ENCODE measurements at places on chromosomes 11 and 22. TPM values are rescaled to one million over a fixed set of nuclear protein-coding genes. Genes with fewer than 3 reads are reported as not detected.
A peak's percentile ranks its signal among the peaks of the same experiment; 100 is the strongest.

DNA sequence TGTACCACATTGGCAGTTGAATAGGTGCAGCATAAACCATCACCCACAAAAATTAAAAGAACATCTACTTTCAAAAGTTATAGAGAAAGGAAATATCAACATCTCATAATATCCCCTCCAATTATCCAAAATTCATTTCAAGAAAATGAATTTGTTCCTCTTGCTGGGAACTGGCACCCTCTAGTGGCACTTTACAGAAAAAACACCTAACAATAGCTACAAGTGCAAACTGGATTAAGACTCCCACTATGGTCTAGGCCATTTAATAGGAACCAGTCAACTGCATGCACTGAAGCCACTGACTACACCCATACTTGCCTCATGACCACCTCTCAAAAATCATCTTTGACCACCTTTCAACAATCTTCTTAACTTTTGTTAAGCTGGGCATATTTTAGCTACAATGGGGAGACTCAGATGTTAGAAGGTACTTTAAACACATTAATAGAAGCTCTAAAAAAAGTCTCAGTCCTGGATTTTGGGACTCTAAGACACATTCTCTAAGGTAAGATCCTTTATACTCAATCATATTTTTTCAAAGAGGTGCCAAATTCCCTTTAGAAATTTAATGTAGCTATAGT is 17.3 kb downstream of the TRAF6 start:
- H3K4me1 ChIP-seq: no peaks in the 10 kb centered on the region
- no peaks in the 10 kb centered on the region for H3K36me3 ChIP-seq
- H3K27ac ChIP-seq: no peak overlapping the region
- no peak overlapping the region for H3K4me3 ChIP-seq

GRCh38 chr22:50528682-50529415 is 963 bp downstream of the TYMP start:
- no peaks in the 10 kb centered on the region for H3K27me3 ChIP-seq
- H3K27ac ChIP-seq: peak overlapping the region; percentile 91
- peaks cover 37% of the 10 kb centered on the region for H3K4me1 ChIP-seq
- DNase-seq: no peak

GRCh38 chr11:128893578-128894285 is 2.6 kb downstream of the KCNJ5 start:
- peaks cover 76% of the 10 kb centered on the region for H3K4me1 ChIP-seq
- DNase-seq: peak; percentile 51
- peak overlapping the region; percentile 71 for H3K27ac ChIP-seq

DNA sequence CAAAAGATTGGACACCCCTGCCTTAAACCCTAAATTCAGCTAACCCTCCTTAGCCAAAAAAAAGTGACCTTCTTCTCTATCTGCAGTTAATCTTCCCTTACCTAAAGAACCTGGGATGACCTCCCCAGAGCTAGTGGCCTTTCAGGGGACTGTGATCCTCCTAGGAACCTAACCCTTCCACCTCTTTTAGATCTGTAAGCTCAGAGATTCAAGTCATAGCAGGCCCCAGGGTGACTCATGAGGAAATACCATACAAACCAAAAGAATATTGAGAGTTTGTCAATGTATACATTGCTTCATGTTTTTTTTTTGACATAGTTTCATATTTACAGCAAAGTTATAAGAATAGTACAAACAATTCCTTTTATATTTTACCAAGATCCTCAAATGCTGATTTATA is 38.3 kb upstream of the CXCR5 start:
- DNase-seq: no peak
- no peaks in the 10 kb centered on the region for H3K27me3 ChIP-seq
- no peaks in the 10 kb centered on the region for H3K36me3 ChIP-seq

GRCh38 chr11:116168459-116168787 is 604.4 kb downstream of the BUD13 start:
- no peaks in the 10 kb centered on the region for H3K36me3 ChIP-seq
- H3K27me3 ChIP-seq: no peaks in the 10 kb centered on the region
- H3K27ac ChIP-seq: no peak overlapping the region
- no peaks in the 10 kb centered on the region for H3K4me1 ChIP-seq

GRCh38 chr11:92295175-92296137 is 70.8 kb downstream of the FAT3 start:
- no peaks in the 10 kb centered on the region for H3K27me3 ChIP-seq
- no peaks in the 10 kb centered on the region for H3K4me1 ChIP-seq
- no peak overlapping the region for H3K4me3 ChIP-seq
- H3K27ac ChIP-seq: no peak overlapping the region
- H3K36me3 ChIP-seq: no peaks in the 10 kb centered on the region

GRCh38 chr11:19775622-19776021 is 63.0 kb downstream of the NAV2 start:
- H3K4me1 ChIP-seq: peaks cover 5% of the 10 kb centered on the region
- H3K27me3 ChIP-seq: no peaks in the 10 kb centered on the region
- H3K4me3 ChIP-seq: no peak overlapping the region
- no peak for DNase-seq

DNA sequence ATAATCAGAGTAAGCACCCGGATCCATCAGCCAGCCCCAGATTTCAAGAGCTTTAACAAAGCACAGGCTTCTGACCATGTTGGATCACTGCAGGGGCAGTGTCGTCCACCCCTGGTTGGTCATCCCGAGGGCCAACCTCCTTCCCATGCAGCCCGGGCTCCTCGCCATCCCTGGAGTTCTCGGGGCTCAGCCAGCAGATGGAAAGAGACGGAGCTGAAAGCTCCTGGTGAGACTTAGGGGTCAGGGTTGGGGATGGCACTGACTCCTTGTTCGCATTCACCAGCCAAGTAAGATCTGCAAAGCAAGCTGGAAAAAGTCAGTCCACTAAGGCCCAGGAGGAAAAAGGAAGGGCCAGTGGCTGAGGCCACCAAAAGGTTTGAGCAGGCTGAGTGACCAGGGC is 888.9 kb downstream of the BRD1 start:
- no peak overlapping the region for H3K27ac ChIP-seq
- no peak overlapping the region for H3K4me3 ChIP-seq
- DNase-seq: no peak
- no peaks in the 10 kb centered on the region for H3K27me3 ChIP-seq
- no peaks in the 10 kb centered on the region for H3K36me3 ChIP-seq

DNA sequence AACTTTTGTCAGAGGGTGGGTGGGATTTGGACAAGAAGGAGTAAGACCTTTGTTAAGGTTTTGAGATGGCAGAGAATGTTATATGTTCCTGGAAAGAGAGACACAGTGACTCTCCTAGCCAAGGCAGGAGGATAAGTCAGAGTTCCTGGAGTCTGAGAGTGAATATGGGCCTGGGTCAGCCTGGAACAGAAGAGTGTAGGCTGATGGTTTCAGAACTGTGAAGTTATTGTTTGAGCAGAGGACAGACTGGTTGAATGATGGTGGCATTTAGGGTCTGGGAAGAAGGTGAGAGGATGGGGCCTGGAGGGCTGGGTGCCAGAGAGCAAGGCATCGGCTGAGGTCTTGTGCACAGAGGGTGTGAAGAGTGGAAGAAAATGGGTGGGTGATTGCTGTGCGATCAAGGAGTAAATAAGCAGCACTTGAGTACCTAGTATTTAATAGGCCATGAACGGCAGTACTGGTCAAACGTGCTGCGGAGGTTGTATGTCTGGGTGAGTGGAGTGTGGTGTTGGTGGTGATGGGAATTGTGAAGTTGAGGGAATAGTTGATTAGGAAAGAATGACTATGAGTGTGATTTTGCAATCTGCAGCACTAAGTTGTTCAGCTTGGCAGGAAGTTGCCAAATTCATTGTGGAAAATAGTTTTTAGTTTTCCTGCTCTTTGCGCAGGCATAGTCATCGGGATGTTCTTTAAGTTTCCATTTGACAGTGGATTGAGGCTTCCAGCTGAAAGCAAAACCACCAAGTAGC is 1.8 kb downstream of the PANX1 start:
- H3K4me1 ChIP-seq: peaks cover 51% of the 10 kb centered on the region
- H3K27me3 ChIP-seq: no peaks in the 10 kb centered on the region
- no peaks in the 10 kb centered on the region for H3K36me3 ChIP-seq
- H3K27ac ChIP-seq: peak overlapping the region; percentile 92

DNA sequence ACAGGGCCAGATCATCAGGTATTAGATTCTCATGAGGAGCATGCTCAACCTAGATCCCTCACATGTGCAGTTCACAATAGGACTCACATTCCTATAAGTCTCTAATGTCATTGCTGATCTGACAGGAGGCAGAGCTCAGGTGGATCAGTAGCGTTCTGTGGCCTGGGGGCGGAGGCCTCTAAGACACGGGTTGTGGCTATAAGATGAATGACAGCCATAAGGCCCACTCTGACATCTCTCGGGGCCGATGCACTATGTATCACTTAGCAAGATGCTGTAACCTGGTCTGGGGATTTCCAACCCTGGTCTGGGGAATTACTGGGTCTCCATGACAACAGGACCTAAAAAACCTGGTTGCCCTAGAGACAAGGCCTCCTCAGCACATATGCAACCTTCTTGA is 932.7 kb downstream of the TBC1D22A start:
- no peak overlapping the region for H3K27ac ChIP-seq
- no peak overlapping the region for H3K4me3 ChIP-seq
- no peaks in the 10 kb centered on the region for H3K4me1 ChIP-seq
- H3K27me3 ChIP-seq: no peaks in the 10 kb centered on the region

DNA sequence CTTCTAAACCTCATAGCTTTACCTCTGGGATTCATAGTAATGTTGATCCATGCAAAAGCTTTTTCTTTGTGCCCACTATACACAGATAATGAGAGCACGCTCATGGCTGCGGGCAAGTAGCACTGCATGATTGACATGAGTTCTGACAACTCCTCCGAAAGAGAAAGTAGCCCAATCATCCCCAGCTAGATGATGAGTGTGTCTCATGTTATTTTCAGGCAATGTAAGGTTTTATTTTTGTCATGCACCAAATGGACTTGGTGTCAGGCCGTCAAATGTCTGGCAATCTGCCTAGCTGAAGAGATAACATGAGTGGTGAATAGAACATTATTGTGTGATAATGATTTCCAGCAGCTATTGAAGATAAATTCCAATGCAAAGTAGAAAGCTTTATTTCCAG is 662.6 kb downstream of the NTM start:
- DNase-seq: no peak
- H3K27ac ChIP-seq: no peak overlapping the region
- H3K36me3 ChIP-seq: no peaks in the 10 kb centered on the region
- H3K4me1 ChIP-seq: no peaks in the 10 kb centered on the region
- no peak overlapping the region for H3K4me3 ChIP-seq

DNA sequence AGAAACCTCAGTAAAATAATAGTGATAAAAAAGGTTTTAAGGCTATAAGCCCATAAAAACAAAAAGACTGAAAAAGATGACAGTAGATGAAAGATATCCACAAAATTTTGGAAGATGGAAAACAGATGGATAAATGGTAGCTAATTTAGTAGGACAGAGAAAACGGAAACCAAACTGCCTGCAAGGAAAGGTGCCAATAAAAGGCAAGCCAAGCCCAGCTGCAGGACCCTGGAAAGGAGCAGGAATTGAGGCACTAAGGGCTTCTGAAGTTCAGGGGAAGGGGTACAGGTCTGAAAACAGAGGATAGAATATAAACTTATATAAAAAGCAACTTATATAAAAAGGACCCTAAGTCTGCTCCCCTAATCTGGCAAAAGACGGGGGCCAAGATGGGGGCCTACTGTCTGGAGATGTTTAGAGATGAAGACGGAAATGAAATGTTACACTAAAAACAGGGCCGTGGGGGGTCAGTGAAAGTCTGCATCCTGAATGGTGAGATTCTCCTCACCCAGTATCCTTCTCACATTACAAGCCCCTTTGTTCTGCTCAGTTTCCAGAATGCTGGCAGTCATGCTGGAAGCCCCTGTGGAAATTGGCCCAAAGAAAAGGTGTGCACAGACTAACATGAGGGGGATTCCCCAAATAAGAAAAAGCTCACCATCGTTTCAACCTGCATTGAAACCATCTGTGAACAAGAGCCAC is 269.3 kb upstream of the PITPNB start:
- no peak for DNase-seq
- H3K4me3 ChIP-seq: no peak overlapping the region
- H3K36me3 ChIP-seq: no peaks in the 10 kb centered on the region
- H3K27me3 ChIP-seq: no peaks in the 10 kb centered on the region

DNA sequence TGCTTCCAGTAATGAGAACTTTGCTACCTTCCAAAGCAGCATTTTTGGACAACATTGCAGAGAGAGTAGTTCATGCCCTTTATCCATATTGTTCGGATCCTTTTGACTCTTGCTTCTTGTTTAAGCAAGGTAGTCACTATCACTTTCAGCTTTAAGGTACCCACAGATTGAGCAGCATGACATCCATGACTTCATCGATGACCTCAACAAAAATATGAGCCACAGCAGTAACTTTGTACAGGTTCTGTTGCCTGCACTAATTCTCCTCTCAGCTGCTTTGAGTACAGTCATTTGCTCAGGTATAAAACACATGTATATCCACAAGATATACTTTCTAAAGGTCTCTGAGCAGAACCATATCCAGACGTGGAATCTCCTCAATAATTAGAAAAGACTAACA is 546.3 kb downstream of the SOX6 start:
- no peak for DNase-seq
- H3K4me1 ChIP-seq: no peaks in the 10 kb centered on the region
- no peak overlapping the region for H3K4me3 ChIP-seq
- no peak overlapping the region for H3K27ac ChIP-seq

DNA sequence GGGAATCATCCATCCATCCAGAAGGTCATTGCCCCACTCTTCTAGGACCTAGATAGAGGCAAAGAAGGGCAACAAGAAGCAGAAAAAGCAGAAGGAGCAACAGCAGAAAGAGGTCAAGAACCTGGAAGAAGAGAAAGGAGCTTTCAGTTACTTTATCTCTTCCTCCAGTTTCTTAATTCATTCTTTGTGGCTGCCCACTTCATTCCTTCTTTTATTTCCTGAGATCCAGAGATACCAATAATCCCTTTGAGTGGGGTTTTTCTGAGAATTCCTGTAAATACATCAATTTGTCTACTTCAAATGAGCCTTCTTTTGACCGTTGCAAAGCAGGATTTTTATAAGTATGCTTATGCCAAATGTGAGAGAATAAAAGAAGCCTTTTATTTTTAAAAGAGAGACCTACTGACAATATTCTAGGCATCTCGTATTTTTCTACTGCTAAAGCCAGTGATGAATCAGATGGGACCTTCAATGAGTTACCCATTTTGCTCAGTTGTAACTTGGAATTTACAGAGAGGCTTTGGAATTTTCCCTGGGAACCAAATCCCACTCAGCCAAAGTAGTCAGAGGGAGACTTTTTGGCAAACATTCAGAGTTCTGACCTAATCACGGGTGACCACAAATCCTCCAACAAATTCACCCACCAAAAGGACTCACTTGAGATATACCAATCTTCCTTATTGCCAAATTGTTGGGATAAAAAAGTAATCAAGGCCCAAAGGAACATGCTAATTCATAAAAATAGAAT is 54.9 kb downstream of the ZC3H12C start:
- H3K36me3 ChIP-seq: no peaks in the 10 kb centered on the region
- no peak overlapping the region for H3K27ac ChIP-seq
- no peaks in the 10 kb centered on the region for H3K27me3 ChIP-seq
- H3K4me1 ChIP-seq: peaks cover 24% of the 10 kb centered on the region
- no peak for DNase-seq

- no peak for DNase-seq
- no peaks in the 10 kb centered on the region for H3K36me3 ChIP-seq
- no peak overlapping the region for H3K27ac ChIP-seq
These were observed 181.4 kb upstream of the MTMR2 start for GRCh38 chr11:96105197-96105895.

SPDYC gene
- total RNA-seq: not detected

USP2 gene
- 28.7 TPM for total RNA-seq

OR2AG2 gene
- total RNA-seq: 0.33 TPM

KRTAP5-7 gene
- total RNA-seq: not detected

PKNOX2 gene
- 10.7 TPM for total RNA-seq

SMTNL1 gene
- not detected for total RNA-seq

SDHD gene
- 118 TPM for total RNA-seq

LAYN gene
- 5.4 TPM for total RNA-seq

MCM5 gene
- total RNA-seq: 19.7 TPM

TOM1 gene
- 82.8 TPM for total RNA-seq

XKR3 gene
- not detected for total RNA-seq

KCNK4 gene
- total RNA-seq: not detected

SIDT2 gene
- 27.1 TPM for total RNA-seq

BTBD18 gene
- not detected for total RNA-seq

SLC7A4 gene
- total RNA-seq: 4.6 TPM

B3GAT1 gene
- total RNA-seq: 0.61 TPM
